ENCODE measurements at places on chromosomes 7 and 10. TPM values are rescaled to one million over a fixed set of nuclear protein-coding genes. Genes with fewer than 3 reads are reported as not detected.

The OR13A1 gene
- polyA plus RNA-seq = not detected

The MMD2 gene
- polyA plus RNA-seq = 6.3 TPM

The SPDYE8 gene
- polyA plus RNA-seq = not detected

The NEBL gene
- 78.1 TPM for polyA plus RNA-seq

All from brain (organoid and tissue), 16 donors.